RWPE1 (cell line): ENCODE measurements at places on chromosomes 2 and 18.
A peak's percentile ranks its signal among the peaks of the same experiment; 100 is the strongest.

- DNase-seq: peak; percentile 59
These were observed 25.3 kb upstream of the MFSD6 start for GRCh38 chr2:190382851-190383250.

GRCh38 chr2:43070676-43071502, 155.5 kb downstream of the ZFP36L2 start:
- DNase-seq: no peak

DNA sequence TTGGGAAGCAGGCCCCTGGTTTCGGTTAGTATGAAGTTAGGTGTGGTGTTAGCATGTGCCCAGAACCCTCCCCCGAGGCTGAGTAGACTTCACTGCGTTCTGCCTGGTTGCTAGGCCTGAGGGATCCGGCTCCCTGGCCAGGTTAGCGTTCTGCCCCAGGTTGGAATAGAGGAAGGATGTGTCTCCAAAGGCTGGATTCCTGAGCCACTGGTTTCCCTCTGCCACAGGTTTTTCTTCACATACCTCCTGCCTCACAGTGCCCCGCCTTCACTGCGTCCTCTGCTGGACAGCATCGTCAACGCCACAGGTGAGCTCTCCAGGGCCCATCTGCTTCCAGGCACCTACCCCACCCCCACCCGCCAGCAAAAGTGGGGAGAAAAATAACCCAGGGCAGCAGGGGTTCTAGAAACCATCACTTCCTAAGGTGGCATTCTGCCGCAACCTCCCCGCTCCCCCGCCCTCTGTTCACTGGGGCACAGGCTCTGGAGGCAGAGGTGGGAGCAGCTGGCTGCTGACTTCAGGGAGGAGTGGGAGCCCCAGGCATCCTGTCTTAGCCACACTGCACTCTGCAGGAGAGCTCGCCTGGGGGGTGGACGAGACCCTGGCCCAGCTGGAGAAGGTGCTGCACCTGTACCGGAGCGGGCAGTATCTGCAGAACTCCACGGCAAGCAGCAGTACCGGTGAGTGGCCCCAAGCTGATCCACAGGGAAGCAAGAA, 7.1 kb downstream of the PKDCC start:
- DNase-seq: no peak

DNA sequence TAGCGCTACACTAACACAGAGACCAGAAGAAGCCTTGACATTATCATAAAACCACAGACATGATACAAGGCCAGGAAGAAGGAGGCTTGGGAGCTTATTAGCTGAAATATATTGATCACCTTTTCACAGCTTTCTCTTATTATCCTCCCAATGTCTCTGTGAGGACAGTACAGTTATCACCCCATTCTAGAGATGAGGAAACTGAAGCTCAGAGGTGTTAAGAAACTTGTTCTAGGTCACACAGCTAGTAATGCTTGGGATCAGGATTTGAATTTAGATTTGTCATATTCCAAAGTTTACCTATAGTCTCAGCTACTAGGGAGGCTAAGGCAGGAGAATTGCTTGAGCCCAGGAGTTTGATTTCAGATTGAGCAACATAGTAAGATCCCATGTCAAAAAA, 44.6 kb upstream of the LTBP1 start:
- DNase-seq: no peak

DNA sequence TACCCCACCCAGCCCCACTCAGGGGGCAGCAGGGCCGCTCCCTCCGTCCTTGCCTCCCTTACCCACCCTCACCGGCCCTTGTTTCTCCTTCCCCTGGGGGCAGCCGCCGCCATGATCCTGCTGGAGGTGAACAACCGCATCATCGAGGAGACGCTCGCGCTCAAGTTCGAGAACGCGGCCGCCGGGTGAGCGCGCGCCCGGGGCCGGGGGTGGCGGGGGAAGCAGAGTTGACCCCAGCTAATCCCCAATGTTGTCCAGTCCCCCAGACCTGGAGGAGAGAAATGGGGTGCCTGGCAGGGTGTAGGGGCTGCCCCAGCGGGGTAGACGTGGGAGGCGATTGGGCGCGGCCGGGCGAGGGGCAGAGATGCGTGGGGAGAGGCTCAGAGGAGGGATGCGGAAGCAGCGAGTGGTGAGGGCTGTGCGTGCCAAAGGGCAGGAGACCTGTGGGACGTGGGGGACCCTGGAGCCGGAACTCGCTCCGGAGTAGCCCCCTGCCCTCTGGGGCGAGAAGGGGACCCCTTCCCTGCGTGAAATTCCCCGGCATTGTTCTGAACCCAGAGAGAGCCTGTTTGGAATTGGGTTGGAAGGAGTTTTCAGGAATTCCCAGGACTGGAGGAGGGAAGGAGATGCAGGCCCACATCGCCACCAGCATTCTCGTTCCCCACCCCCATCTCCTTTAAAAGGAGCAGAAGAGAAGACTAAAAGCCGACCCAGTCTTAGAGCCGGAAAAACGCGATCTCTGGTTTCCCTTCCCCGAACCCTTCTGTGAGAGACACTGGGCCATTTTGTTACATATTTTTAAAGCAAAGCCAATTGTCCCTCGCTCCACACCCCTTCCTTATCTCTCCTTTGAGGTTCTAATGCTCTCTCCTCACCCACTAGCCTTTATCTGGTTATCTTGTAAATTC, 625 bp downstream of the ARPC2 start:
- DNase-seq: peak; percentile 50

GRCh38 chr2:38057651-38058410, 18.1 kb downstream of the CYP1B1 start:
- DNase-seq: no peak

DNA sequence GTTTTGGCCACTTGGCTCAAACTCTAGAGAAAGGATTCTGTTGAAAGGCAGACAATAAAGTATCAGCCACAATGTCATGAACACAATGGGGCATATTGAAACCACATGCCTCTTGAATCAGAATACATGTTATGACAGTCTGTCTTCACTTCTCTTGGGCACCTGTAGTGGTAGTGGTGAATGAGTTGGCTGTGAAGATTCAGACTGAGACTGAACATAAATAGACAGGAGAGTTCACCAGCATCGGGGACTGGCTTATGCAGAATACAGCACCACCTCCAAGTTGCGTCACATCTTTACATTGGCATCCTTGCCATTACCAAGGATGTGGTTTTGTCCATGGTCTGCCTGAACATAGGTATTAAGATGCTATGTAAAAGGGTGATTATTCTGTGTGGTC, 336.8 kb downstream of the MYCN start:
- no peak for DNase-seq
